ENCODE measurements at places on chromosomes 2 and 18.

DNA sequence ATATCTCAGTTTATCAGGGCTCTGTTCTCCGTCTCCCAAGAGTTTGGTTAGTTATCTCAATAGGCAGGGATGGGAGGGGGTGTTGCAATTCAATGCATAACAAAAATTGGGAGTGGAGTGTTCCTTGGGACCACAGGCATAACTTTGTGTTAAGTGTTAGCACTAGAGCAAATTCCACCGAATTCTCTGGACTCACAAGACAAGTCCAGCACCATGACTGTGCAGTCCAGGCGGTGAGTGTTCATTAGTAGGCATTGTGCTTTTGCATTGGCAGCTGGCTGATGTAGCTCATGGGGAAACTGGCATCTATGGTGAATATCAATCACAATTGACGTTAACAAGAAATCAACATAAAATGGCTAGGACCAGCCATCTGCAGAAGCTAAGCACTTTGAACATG is 79.0 kb upstream of the CABLES1 start:
- DNase-seq = no peak

DNA sequence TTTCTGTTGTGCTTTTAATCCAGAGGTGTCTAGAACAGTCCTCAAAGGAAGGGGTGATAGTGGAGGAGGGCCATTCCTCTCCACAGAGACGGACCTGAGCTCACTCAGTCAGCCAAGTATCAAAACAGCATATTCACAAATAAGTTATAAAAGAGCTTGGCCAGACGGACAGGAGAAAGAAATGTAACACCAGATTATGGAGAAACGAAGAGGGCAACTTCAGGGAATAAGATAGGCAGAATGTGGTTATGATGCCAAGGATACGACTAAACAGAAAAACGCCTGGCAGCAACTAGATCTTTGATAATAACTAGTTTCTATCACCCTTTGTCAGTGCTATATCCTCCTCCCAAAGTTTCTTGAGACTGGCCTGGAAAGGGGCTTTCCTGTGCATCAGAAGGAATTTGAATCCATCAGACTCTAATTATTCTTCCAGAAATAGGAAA is 42.5 kb downstream of the MAP4K3 start:
- peak; percentile 60 for DNase-seq

DNA sequence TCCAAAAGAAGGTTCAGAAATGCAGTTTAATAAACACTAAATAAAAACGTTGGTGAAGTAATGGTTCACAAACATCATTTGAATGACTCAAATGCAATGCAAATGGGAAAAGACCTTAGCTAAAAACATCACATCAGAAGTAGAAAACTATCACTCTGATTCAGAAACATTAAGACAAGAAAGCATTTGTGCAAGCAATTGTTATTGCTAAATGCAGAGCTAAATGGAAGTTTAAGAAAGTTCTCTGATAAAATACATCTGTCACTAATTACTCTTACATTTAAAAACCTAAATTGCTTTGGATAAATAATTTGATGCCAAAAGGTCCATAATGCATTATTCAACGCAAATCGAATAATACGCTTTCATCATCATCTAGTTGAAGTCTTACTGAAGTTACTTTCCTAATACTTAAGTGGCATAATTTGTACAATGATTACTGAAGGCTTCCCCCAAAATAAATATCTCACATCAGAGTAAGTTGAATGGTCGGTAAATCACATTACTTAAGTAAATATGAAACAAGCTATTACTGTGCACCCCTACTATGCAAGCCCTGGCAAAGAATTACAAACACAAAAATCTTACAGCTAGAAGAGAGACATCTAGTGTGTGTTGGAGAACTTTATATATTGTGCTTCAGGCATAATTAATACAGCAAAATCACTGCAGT is 105.7 kb upstream of the KCTD1 start:
- DNase-seq = no peak

- DNase-seq = no peak
These were observed 542.8 kb downstream of the IRS1 start for GRCh38 chr2:226256709-226257376.

- DNase-seq = no peak
These were observed 338.4 kb downstream of the MBD2 start for GRCh38 chr18:53886058-53886457.

- DNase-seq = no peak
These were observed 31.8 kb downstream of the PRKCE start for GRCh38 chr2:45683292-45683691.

DNA sequence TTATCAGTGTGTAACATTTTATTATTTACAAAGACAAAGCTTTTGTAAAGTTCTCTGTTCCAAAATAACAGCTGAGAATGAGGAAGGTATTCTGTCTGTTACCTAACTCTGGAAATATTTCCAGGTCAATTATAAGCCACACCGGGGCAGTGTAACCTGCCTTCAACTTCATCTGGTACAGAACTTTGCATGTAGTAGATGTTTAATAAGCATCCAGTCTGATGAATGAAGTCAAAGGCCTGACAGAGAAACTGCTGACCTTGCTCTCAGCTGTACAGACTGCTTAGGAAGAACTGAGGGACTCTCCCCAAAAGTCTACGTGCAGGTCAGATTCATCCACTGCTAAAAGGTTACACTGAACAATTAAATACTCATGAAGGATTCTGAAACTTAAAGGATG is 43.3 kb downstream of the WDFY1 start:
- DNase-seq = no peak

GRCh38 chr18:23391156-23391555 is 61.9 kb upstream of the RIOK3 start:
- no peak for DNase-seq

GRCh38 chr2:117763804-117764203 is 50.7 kb upstream of the DDX18 start:
- DNase-seq = no peak

DNA sequence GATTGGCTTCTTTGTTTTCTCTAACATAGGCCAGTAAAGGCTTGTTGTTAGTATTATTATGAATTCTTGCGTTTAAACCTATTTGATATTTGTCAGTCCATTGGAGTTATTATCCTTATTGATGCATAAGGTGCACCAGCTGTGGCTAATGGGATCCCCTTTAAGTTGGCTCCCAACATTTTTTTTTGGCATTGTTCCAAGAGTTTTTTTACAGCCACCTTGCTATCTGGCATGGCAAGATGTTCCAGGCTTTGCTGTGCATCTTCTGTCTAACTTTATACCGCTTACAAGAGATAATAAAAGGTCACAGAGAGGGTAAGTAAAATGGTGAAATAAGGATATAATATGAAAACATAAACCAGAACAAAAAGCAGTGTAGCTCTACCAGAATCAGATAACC is 157.5 kb upstream of the TACR1 start:
- peak; percentile 42 for DNase-seq
